Naive B cell (primary cell): ENCODE measurements at places on chromosomes 7 and 10.

DNA sequence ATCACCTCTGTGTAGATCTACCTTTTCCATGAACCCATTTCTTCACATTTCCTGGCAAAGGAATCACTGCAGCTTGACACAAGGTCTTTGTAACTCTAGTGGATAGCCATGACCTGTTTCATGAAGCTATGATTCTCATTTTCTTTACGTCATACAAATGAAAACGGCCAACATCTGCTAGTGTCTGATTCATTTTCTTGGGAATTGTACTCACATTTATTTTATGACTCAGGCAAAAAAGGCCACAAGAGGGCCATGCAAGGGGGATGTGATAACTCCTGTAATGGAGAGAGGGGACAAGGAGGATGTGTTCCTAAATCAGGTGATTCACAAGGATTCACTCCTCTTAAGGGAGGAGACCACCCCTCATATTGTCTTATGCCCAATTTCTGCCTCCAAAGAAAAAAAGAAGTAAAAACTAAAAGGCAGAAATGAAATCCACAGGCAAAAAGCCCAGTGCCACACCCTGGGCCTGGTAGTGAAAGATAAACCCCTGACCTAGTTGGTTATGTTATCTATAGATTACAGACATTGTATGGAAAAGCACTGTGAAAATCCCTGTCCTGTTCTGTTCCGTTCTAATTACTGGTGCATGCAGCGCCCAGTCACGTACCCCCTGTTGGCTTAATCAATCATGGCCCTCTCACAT lies 249.9 kb downstream of the IPMK start:
- DNase-seq = no peak
- H3K27ac ChIP-seq = no peak overlapping the region
- H3K4me3 ChIP-seq = no peak overlapping the region
- no peaks in the 10 kb centered on the region for H3K36me3 ChIP-seq
- no peaks in the 10 kb centered on the region for H3K27me3 ChIP-seq

- H3K4me1 ChIP-seq = peaks cover 50% of the 10 kb centered on the region
- H3K27me3 ChIP-seq = no peaks in the 10 kb centered on the region
- no peak for DNase-seq
- H3K4me3 ChIP-seq = no peak overlapping the region
- H3K27ac ChIP-seq = no peak overlapping the region
These were observed 4.1 kb downstream of the CALU start for GRCh38 chr7:128743112-128743772.

DNA sequence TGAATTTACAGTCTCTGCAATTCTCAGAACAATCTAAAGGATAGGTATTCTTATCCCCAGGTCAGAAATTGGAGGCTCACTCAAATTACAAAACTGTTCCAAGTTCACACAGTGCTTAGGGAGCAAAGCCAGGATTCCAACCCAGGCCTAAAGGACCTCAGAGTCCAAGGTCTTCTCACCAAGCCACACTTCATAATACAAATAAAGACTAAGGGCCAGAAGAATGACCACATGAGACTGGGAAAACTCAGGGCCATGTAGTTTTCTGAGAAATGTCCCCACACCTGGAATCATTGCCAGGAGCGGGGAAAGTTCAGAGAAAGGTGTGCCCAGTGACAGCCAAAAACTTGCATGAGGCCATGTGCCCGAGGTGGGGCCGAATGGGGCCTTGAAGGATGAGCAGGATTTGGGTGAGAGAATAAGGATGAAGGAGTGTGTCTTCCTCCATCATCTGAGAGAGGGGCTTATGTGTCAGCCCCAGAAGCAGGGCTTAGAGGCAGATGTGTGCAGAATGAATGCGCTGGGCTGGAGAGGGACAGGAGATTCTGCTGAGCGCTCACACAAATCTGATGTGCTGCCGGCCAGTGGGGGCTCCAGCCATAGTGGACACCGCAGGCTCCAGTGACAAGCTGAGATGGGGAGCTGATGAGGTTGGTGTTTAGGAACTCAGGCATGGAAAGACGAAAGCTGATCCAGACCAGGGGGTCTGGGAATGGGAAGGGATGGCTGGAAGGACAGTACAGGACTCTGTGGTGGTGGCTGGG lies 35.9 kb downstream of the BLNK start:
- H3K36me3 ChIP-seq = peaks cover 47% of the 10 kb centered on the region
- H3K27me3 ChIP-seq = no peaks in the 10 kb centered on the region
- peaks cover 62% of the 10 kb centered on the region for H3K4me1 ChIP-seq
- H3K27ac ChIP-seq = peak overlapping the region; percentile 98

DNA sequence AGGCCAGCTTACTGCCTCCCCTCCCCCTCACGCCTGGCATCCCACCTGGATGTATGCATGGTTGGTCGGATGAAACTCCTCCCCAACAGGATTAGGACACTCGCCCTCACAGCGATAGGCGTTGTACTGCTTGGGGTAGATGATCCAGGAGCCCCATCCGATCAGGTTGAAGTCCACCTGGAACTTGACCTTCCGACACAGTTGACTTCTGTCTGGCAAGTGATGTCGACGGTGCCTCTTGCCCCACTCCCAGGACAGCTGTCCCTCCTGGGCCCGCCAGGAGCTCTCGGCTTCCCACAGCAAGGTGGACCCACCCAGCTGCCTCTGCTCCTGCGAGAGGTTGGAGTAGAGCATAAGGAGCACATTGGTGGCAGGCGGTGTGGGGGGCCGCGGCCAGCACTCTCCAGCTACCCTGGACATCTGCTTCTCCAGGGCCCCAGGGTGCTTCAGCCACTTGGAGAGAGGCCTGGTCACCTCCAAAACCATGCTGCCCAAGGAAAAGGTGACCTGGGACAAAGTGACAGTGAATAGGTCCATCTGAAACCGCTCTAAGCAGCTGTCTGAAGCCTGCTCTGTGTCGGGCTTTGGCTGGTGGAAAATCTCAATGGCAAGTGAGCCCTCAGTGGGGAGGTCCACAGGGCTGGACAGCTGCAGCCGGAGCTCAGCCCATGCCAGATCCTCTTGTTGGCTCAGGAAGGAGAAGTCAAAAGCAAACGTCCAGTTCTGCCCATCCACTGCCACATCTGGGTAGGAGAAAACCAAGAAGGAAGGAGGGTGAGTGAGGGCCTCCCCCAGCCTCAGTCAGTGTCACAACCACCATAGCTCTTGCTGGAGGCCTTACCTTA lies 6.0 kb downstream of the NODAL start:
- H3K36me3 ChIP-seq = no peaks in the 10 kb centered on the region
- peaks cover 20% of the 10 kb centered on the region for H3K27me3 ChIP-seq
- no peak for DNase-seq
- no peak overlapping the region for H3K4me3 ChIP-seq
- H3K27ac ChIP-seq = no peak overlapping the region
- peaks cover 8% of the 10 kb centered on the region for H3K4me1 ChIP-seq

DNA sequence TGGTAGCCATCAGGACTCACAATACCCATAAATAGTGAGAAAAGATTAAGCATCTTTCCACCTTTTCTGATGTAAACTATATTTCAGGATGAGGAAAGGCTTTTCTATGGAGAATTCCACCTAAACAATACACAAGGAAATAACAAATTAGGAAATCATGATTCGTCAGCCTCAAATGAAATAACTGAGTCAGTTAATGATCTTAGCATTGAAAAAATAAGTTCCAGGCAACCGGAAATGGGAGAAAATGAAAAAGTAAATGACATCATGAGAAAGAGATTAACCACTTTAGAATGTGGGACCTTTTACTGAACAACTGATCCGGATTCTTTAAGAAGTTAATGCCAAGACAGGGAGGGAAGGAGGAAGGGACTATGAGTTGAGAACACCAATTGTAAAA lies 742.3 kb downstream of the TNS3 start:
- no peaks in the 10 kb centered on the region for H3K4me1 ChIP-seq
- H3K4me3 ChIP-seq = no peak overlapping the region
- H3K27me3 ChIP-seq = no peaks in the 10 kb centered on the region
- H3K36me3 ChIP-seq = no peaks in the 10 kb centered on the region
- H3K27ac ChIP-seq = no peak overlapping the region

GRCh38 chr10:46992803-46993561 lies 81.8 kb downstream of the PTPN20 start:
- H3K27me3 ChIP-seq = peaks cover 13% of the 10 kb centered on the region
- no peak for DNase-seq
- no peak overlapping the region for H3K27ac ChIP-seq
- H3K36me3 ChIP-seq = no peaks in the 10 kb centered on the region
- no peak overlapping the region for H3K4me3 ChIP-seq
- H3K4me1 ChIP-seq = no peaks in the 10 kb centered on the region

DNA sequence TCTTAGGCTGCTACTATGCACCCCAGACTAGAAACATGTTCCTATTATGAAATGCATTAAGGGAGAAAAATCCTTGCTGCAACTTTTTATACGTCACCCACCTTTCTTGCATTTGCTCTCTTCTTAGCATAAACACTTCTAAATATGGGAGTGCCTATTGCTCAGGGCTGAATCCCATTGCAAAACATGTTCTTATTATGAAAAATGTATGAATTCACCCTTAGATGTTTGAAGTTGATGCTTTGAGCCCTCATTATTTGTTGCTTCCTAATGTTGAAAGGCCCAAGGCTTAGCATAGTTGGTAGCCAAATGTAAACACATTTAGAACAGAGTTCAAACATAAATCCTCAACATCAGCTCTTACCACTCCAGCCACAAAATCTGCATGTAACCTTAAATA lies 52.8 kb downstream of the BMPER start:
- no peak overlapping the region for H3K4me3 ChIP-seq
- H3K36me3 ChIP-seq = no peaks in the 10 kb centered on the region
- no peak overlapping the region for H3K27ac ChIP-seq
- DNase-seq = no peak
- H3K27me3 ChIP-seq = peaks cover 9% of the 10 kb centered on the region
- H3K4me1 ChIP-seq = no peaks in the 10 kb centered on the region
